ENCODE measurements at places on chromosomes 12 and 14.

- no peak for DNase-seq
Observed at GRCh38 chr14:97806891-97807290, 1009.7 kb downstream of the VRK1 start.

- DNase-seq: no peak
Observed at GRCh38 chr14:30225176-30225575, 297.5 kb upstream of the PRKD1 start.

DNA sequence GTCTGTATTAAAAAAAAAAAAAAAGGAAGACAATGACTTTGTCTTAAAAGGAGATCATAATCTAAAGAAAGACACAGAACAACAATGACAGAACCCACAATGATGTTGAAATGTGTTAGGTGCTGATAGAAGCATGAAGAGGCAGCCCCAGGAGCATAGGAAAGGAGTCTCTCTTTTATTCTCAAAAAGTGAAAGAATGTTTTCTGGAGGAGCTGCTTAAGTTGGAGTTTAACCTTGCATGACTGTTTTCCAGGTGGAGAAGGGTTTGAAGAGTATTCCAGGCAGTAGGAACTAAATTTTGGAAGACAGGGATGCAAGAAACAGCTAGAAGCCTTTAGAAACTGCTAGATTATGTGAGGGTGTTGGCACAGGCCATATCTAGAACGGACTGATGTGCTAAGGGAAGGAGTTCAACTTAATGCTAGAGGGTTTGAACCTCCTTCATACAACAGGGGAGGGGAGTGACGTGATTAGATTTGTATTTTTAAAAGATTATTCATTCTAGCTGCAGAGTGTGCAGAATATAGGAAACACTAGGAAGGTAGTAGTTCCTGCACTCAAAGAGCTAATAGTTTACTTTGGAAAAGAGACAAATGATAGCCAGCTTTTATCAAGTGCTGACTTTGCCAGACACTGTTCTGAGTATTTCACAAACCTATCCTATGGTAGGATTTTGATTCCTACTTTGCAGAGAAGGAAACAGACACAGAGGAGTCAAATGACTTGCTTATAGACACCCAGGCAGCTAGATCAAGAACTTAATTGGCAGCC is 4.6 kb upstream of the RPL6 start:
- no peak for DNase-seq

DNA sequence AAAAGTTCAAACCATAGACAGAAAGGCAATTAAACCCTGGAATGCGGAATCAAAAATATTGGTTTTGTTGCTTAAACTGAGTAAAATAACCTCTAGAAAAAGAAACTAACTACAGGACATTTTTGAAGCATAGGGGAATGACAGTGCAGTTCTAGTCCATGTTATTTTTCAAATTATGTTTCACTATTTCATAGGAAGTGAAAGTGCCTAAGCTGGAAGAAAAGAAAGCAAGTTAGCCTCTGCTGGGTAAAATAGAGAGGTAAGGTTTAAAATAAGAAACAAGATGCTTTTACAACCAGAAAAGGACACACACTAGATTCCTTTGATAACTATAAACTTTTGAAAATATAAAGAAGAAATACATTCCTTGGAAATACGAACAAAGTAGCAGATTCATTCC is 1.1 kb downstream of the CLECL1 start:
- DNase-seq: peak; percentile 66

DNA sequence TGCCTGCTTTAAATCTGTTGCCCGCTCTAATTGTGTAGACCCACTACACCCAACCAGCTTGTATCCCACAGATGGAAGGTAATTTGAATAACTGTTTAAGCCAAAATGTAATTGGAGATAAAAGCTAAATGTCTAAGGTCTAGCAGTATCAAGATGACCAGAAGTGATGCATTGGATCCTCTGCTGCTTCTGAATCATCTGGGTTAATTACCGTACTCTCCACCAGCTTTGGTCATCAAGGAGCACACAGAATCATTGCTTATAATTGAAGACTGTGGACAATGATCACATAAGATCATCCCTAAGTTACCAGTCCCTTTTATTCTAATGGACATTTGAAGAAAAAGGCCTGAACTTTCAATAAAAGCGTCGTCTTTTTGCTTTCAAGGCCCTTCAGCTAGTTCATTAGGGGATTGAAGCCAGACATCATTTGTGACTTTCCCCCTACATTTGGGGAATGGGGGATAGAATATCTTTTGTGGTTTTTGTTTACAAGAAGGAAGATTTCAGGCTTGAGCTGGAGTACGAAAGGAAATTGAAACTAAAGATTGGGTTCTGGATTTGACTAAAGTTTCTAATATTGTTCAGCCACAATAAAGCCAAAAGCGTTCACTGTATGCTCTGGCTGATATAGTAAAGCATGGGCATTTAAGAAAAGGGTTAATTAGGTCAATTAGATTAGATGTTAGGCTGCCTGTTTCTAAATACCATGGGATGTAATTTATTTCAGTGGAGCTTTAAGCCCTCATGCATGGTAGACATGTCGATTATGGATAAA is 123.2 kb downstream of the CHST11 start:
- DNase-seq: no peak

- no peak for DNase-seq
Observed at GRCh38 chr14:94052199-94052598, 26.1 kb downstream of the OTUB2 start.

DNA sequence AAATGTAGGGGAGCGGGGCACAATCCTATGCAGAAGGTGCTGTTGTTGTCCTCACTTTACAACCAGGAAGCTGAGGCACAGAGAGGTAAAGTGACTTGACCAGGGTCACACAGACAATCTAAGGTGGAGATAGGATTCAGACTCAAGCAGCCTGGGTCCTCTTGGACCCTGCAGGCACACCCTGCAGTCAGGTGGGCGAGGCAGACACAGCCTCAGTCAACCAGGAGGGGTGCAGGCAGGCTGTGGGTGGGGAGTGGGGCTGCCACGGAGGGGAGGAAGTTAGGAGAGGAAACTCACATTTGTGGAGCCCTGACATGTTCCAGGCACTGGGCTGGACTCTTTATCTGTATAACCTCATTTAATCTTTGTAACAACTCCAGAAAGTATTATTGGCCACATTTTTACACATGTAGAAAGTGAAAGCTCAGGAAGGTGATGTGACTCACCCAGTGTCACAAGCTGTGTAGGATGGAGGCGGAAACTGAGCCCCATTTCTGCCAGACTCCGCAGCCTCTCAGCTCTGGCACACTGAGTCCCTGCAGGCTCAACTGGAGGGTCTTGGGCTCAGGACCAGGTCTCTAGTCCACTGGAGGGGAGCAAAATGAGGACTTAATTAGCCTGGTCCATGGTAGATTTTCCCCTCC is 24.9 kb upstream of the CHGA start:
- peak; percentile 46 for DNase-seq

DNA sequence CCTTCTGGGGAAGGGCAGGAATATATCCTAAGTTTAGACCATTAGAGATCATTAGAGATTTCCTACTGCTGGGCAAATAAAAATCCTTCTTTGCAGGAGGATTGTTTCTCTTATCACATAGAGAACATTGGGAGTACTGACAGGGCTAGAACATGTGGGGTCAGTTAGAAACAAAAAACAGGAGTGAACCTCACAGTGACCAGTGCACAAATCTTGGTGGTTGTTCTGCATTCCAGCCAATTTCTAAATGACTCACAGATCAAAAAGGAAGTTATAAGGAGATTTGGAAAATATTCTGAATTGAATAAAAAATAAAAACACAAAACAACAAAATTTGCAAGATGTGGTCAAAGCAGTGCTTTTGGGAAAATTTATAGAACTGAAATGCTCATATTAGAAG is 118.8 kb downstream of the LLPH start:
- no peak for DNase-seq

GRCh38 chr12:22284871-22285270 is 49.6 kb downstream of the ST8SIA1 start:
- DNase-seq: no peak

DNA sequence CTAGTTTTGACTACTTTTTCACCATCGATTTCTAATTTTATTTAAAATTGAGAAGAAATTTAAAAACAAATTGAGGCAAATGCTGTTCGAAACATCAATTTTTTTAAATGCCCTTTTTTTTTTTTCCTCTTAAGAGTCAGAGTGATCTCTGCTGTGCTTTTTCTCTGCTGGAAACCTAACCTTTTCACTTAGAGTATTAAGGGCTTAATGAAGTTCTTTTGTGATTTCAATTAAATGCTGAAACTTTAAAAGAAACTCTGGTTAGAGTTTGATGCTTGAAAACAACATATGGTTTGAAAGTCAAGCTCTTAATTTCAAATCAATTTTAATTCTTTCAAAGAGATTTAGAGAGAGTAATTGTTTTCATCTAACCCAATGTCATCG is 171.8 kb downstream of the TMTC2 start:
- DNase-seq: no peak

- no peak for DNase-seq
Observed at GRCh38 chr12:67937822-67938221, 51.4 kb upstream of the IFNG-AS1 start.

DNA sequence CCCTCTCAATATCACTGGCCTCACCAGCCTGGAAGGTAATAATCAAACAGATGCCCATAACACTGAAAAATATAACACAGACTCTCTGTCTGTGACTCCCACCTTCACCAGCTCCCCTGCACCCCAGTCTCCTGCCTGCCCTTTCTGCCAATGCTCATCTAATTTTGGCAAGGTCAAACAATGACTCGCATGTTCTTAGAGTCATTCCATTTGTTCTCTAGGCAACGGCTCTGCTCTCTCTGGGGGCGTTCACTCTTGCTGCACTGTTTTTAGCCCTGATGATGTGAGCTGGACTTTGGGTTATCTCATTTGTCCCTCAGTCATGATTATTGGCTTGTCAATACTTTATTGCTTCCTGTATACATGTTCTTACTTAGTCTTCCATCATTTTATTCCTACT is 691.8 kb downstream of the FLRT2 start:
- no peak for DNase-seq

- no peak for DNase-seq
Observed at GRCh38 chr12:110088936-110089335, 35.2 kb upstream of the IFT81 start.

DNA sequence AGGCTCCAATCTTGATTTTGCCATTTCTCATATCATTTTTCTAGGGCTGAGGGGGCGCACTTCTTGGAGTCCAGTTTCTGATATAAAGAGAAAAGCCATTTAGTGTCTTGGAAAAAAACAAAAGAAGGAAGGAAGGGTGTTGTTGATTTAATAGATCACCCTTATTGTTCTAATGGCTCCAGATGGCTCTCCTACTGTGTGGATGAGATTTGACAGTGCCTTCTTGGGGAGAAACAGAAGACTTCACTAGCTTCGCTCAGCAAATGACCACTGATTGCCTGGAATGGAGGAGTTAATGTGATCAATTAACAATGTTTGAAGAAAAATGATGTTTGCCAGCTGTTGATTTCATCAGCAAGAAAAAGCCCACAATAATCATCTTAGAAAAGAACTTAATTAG is 216.2 kb downstream of the APAF1 start:
- DNase-seq: no peak

- no peak for DNase-seq
Observed at GRCh38 chr12:74490390-74491064, 47.1 kb upstream of the ATXN7L3B start.

- no peak for DNase-seq
Observed at GRCh38 chr14:102105369-102105768, 18.5 kb upstream of the HSP90AA1 start.

- DNase-seq: no peak
Observed at GRCh38 chr14:80847070-80847469, 94.5 kb downstream of the CEP128 start.
